ENCODE measurements at places on chromosomes 12 and 14.

- peak; percentile 71 for DNase-seq
These were observed 211.8 kb downstream of the SNAPC1 start for GRCh38 chr14:61973981-61974380.

DNA sequence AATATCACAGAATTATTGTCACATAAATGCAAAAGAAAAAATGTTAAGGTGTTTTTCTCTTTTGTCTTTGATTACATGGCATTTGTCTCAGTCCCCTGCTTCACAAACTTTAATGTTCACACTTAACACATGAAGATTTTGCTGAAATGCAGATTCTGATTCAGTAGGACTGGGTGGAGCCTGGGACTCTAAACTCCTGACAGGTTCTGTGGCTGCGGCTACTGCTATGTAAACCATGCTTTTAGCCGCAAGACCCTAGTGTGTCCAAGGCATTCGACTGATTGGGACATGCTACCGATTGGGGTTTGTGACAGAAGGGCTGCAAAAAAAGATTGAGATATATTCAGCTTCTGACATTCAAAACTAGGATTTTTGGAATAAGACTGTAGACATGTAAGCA is 72.6 kb upstream of the SLC35F4 start:
- DNase-seq, result no peak

- no peak for DNase-seq
These were observed 2.9 kb downstream of the HOXC10 start for GRCh38 chr12:53987787-53988230.

DNA sequence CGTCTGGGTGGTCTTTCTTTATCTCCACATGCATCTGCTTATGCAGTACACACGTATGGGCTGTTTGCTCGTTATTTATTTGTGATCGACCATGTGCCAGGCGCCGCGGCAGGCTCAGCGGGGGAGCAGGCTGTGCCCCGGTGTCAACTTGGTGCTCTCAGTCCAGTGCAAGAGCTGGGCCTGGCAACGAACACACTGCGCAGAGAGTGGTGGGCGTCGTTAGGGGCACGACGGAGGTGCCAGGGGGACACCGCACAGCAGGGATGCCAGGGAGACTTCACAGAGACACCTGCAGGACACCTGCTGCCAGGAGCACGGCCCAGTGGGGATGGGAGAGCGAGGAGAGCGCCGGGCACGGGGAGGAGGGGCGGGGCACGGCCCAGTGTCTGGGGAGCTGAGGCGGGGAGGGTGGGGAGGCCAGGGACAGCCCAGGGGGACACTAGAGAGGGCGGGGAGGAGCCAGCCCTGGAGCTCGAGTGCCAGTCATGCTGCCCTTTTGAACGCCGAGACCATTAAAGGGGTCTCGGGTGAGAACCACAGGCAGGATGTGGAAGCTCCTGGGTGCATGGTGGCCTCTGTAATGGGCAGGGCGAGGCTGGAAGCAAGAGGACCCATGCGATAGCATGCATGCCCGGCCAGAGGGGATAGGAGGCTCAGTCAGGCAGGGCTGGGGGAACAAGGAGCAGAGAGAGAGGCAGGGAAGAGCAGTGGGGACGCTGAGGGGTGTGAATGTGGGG is 652 bp upstream of the LRCOL1 start:
- DNase-seq, result no peak

DNA sequence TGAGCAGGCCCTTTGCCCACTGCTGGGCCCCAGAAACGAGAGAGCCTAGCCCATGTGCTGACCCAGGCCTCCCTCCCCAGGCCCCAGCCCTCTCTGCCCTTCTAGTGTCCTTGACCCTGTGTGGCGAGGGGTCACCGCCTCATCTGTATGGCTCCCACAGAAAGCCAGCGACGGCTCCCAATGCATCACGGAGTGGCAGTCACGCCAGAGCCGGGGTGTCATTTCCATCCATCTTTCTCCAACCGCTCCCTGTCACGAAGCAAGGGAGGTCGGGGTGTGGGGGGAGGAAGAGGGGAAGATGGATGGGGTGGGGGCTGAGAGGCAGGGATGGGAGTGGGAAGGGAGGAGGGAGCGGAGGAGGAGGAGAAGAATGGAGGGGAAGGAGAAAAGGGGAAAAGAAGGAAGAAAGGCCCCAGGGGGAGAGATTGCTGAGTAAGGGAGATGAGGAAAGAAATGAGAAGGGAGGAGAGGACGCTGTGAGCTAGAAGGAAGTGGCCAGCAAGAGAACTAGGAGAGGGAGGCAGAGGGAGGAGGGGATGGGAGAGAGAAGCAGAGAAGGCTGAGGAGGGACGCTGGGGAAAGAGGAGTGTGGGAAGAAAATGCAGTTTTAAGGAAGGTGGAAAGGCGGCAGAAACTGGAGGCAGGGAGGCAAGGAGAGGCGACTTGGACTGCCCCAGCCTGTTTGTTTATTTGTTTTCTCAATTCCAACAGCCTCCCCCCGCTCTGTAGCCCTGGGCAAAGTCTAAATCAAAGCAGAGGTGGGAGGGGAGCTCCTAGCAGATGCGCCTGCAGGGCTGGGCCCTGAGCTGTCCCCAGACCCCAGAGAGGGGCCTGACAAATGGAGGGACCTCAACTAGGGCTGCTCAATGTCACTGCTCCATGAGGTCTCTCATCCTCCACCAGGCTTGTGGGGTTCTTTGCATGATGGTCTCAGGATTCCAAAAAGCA is 75.5 kb upstream of the LHX5 start:
- DNase-seq, result no peak

- DNase-seq, result no peak
These were observed 120.8 kb downstream of the DNAI7 start for GRCh38 chr12:25074113-25074512.

GRCh38 chr12:16955083-16955657 is 349.2 kb upstream of the LMO3 start:
- DNase-seq, result peak; percentile 28

GRCh38 chr14:76985540-76986230 is 42.8 kb downstream of the IRF2BPL start:
- DNase-seq, result peak; percentile 68

GRCh38 chr14:101196051-101196712 is 292.7 kb upstream of the RTL1 start:
- no peak for DNase-seq

GRCh38 chr12:128402486-128403243 is 135.7 kb downstream of the TMEM132C start:
- DNase-seq, result no peak

- DNase-seq, result no peak
These were observed 144.8 kb upstream of the KRR1 start for GRCh38 chr12:75656210-75656609.

- no peak for DNase-seq
These were observed 256.6 kb downstream of the BTG1 start for GRCh38 chr12:91889059-91889458.

DNA sequence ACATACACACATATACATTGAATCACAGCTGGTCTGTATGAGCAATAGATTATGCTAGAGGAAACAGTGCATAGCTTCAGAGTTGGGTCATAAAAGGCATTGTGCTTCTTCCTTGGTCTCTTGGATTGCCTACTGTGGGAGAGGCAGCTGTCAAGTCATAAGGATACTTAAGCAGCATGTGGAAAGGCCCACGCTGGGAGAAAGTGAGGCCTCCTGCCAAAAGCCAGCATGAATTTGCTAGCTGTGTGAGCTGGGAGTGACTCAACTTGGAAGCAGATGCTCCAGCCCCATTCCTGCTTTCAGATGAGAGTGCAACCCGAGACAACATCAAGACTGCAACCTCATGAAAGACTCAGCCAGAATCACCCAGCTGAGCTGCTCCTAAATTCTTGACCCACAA is 311.9 kb upstream of the TBX3 start:
- DNase-seq, result peak; percentile 59

DNA sequence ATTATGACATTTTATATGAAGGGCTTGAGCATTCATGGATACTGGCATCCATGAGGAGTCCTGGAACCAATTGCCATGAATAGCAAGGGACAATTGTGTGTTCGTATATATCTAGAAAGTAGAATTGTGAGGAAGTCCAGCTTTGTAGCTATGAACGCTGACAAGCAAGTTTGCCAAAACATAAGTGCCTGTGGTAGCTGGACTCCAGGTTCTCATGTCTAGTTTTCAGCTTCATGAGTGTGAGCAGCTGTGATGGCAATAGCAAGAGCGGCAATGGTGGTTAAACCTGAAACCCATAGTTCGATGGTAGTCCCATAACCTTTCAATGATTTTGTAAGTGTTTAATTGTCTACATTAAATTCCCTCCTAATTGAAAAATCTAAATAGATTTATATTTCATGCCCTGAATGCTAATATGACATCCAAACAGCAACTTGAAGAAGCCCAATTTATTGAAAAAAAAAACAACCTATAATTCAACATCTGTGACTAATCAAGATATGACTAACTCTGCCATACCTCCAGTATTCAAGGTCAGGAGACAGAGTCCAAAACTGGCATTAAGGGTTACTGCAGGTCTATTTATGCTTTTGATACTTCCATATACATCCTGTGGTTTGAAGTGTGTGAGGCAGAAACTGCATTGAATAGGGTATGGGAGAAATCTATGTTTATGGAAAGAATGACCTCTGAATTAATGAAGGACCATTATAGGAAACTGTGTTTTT is 50.3 kb upstream of the PCED1B start:
- DNase-seq, result no peak

GRCh38 chr12:74120644-74121043 is 417.0 kb upstream of the ATXN7L3B start:
- DNase-seq, result no peak

DNA sequence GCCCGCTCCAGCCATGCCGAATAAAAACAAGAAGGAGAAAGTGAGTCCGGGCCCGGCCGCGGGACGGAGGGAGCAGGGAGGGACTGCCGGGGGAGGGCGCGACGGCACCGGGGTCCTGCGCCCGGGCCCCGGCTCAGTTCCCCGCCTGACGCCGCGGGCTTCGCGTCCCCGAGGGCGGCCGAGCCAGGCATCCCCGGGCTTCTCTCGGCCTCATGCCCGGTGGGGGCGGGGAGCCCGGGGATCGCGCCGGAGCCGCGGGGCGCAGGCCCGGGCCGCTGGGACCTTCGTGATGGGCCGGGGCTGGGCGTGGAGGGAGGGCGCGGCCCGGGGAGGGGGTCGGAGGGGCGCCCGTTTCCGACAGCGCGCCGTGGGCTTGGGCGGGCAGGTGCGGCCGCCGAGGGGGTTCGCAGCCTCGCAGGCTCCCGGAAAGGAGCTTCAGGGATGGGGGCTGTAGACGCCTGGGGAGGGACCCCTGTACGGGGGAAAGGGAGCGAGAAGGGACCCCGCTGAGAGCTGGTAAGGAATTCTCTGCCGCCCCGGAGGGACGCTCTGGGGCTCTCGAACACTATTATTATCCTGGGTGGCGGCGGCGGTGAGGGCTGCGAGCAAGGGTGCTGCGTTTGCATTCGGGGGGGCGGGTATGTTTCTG is 496 bp downstream of the PPP2R5C start:
- peak; percentile 18 for DNase-seq

GRCh38 chr12:88458327-88458726 is 121.9 kb downstream of the KITLG start:
- DNase-seq, result no peak

DNA sequence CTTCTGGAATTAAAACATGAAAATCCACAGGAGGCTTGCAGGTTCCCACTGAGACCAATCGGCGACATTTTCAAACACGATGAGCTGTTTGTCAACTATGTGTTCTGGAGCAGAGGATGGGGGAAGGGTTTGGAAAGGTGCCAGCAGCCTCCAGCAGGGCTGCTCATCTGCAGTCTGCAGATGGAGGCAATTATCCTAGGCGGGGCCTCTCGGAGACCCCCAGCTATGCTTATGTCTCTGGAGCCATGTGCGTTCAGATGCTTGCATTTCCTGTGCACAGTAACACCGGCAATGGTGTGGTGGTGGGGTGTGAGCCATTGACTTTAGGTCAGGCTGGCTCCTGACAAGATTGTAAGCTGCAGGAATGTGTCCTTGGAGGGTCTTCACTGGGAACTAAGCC is 51.7 kb downstream of the RPH3A start:
- DNase-seq, result peak; percentile 85

GRCh38 chr12:112096070-112096469 is 12.5 kb downstream of the NAA25 start:
- DNase-seq, result no peak

DNA sequence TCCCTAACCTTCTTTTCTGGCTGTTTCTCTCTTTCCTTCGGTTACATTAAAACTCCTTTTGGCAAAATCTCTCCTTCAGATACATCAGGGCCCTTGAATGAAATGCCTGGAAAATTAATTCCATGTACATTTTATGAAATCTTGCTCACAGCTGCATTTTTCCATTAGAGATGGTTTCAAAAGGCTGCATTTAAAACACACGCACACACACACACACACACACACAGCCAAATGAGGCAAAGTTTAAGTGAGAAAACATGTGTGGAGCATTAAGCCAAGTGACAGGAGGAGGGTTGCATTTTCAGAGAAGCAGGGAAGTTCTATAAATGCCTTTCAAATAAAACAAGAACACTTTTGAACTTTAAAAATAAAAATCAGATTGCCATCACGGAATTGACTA is 216.4 kb downstream of the LRIG3 start:
- peak; percentile 61 for DNase-seq

GRCh38 chr14:91409928-91410718 is 7.5 kb downstream of the CCDC88C start:
- no peak for DNase-seq

- DNase-seq, result no peak
These were observed 171.6 kb upstream of the PDE3A start for GRCh38 chr12:20196767-20197166.

- no peak for DNase-seq
These were observed 183.3 kb upstream of the ATP2B1 start for GRCh38 chr12:89891933-89892332.

GRCh38 chr12:88986056-88986455 is 366.2 kb downstream of the DUSP6 start:
- no peak for DNase-seq

- no peak for DNase-seq
These were observed 316.9 kb downstream of the DAD1 start for GRCh38 chr14:22271838-22272799.

DNA sequence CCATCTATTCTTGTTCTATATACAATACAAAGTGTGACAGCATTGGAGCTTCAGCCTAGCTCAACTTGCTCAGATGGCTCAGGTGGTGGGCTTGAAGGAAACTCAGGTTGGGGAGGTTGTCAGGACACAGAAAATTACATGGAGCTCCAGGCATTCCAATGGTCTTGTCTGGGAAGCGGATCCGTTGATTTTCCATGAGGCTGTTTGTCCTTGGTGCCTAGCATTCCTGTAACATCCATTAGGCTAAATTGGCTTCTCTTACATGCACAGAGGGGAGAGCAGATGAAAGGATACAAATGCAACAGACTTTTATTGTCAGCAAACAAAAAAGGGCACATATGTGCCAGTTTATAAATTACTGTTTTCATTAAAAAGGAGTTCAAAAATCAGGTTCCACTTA is 75.5 kb upstream of the OTX2 start:
- no peak for DNase-seq

GRCh38 chr12:70096759-70097410 is 146.3 kb upstream of the CNOT2 start:
- no peak for DNase-seq

GRCh38 chr12:57592551-57593165 is 1.7 kb downstream of the PIP4K2C start:
- DNase-seq, result no peak

DNA sequence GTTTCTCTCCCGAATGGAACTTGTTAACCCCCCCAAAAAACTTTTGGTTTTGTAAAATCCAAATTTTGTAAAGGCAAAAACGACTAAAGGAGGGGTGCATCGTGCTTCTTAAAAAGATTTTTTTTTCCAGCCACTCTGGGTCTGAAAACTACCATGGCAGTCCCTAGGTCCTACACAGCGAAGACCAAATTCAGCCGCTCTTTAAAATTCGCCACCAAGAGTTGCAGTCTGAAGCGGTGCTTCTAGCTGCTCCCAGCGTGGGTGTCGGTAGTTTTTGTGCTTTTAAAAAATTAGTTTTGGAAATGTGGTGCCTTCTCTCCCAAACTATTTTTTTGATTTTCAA is 873 bp upstream of the GSC start:
- DNase-seq, result no peak

- DNase-seq, result no peak
These were observed 9.5 kb downstream of the CEP290 start for GRCh38 chr12:88132392-88132791.

All from fibroblast of skin of right biceps (primary cell).